ENCODE measurements at places on chromosomes 6 and 20.

GRCh38 chr6:45378334-45378926 is 696 bp upstream of the SUPT3H start:
- DNase-seq: peak; percentile 21

GRCh38 chr6:16322666-16323312 is 84.4 kb downstream of the GMPR start:
- peak; percentile 80 for DNase-seq

DNA sequence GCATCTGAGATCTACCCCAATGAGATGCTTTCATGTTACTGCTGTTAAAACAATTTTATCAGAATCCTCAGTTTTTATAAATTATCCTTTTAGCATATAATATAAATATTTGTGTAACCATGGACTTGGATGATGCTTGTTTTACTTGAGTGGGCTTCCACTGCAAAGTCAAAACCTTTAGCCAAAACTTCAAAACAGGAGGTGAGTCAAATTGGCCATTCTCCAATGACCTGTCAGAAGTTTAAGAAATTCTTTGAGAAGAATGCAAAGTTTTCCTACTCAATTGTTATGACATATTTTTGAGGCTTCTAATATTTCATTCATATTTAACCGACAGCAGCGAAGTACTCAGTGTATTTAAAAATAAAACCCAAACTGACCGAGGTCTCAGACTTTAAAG is 507.9 kb downstream of the EYS start:
- DNase-seq: no peak

DNA sequence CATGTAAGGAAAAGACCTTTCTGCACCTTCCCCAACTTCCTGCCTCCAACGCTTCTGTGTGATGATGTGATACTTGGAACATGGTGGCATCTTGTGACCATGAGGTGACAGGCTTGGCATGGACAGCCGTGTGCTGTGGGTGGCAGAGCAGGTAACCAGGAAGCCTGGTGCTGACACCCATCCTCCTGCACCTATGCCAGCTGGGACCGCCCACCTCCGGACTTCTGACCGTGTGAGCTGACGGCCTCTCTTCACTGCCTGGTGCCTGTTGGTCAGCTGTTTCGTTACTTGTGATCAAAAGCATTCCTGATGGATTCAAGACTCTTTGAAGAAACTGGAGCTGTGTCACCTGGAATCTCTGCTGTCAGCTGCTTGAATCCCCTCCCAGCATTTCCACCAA is 70.3 kb downstream of the TMEM242 start:
- DNase-seq: no peak

DNA sequence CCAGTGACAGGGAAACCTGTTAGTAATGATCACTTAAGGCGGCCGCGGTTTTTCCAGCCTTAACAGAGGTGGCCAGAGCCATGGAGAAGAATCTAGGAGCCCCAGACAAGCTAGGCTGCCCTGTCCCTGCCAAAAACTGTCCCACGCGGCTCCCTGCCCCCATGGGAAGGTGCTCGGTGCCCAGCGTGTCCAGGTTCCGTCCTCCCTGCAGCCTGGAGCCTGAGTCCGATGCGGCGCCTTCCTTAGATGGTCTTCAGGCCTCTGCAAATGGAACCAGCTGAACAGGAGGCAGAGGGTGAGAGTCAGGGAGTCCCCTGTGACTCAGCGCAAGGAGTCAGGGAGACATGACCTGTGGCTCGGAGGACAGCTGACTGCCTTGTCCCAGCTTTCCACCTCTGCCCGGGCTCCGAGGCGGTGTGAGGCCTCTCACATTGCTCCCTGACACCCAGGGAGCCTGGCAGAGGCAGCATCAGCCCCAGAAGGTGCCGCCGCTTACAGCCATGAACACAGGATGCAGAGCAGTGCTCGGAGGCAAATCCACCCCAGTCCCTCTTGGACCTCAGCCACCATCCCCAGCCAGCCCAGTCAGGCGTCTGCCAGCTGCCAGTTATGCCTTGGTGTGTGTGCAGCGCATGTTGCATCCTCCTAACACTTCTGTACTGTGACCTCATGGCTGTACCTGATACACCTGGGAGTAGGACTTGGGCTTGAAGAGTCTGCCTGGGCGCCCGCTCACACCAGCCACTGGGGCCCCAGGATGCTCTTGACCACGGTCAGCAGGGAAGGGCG is 377.7 kb downstream of the CDH4 start:
- DNase-seq: no peak

DNA sequence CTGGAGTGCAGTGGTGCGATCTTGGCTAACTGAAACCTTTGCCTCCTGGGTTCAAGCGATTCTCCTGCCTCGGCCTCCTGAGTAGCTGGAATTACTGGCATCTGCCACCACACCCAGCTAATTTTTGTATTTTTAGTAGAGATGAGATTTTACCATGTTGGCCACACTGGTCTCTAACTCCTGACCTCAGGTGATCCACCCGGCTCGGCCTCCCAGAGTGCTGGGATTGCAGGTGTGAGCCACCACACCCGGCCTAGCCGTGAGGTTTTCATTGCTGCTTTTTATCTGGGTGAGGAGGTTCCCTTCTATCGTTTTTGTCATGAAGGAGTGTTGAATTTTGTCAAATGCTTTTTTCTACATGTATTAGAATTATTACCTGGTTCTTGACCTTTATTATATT is 23.9 kb downstream of the SRC start:
- no peak for DNase-seq

GRCh38 chr6:112298816-112299281 is 44.5 kb upstream of the LAMA4 start:
- no peak for DNase-seq

GRCh38 chr20:45911486-45912343 is at the start of gene PLTP:
Gene PLTP (minus strand): TSS chr20:45912155. CDS start chr20:45911452, 703 bp downstream.
- DNase-seq: peak; percentile 50

DNA sequence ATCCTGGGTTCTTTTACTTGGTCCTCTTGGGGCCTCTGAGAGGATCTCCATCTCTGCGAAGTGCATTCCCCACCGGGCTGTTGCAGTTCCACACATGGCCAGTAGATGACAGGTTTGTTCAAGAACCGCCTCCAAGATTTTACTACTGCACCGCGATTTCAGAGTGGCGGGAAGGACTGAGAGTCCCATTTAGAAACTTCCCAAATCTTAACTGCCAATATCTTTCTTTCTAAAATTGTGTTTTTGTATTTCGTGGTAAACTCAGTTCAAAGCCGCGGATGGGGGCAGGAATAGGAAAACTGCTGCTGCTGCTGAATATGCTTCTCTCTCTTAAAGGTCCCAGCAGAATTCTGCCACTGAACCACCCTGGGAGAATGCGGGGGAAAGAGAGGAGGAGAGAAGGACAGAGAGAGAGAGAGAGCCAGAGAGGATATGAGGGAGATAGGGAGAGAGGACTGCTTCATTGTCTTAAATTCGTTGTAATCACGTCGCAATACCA is 8.6 kb upstream of the BTNL2 start:
- DNase-seq: peak; percentile 53

DNA sequence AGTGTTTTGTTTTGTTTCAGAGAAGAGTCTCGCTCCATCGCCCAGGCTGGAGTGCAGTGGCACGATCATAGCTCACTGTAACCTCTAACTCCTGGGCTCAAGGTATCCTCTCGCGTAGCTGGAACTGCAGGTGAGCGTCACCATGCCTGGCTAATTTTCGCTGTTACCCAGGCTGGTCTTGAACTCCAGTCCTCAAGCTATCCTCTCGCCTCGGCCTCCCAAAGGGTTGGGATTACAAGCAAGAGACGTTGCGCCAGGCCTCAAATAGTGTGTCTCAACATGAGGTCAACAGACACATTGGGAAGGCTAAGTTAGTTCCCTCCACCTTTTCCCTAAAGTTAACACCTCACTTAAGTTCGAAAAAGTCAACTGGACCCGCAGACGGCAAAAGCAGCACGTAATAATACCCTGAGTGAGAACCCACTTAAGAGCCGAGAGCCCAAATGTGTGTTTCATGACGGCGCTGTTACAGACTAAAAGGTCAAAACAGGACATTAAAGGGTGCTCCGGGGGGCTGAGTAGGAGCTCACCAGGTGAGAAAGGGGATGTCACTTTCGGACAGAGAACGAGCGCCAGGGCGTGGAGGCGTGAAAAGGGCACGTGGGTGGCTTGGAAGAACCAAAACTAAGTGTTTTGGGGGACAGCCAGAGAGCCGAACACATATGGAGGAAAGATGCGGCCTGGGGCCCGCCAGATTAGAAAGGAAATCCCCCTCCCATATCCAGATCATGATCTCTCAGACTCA is 499 bp downstream of the TTI1 start:
- DNase-seq: peak; percentile 74

DNA sequence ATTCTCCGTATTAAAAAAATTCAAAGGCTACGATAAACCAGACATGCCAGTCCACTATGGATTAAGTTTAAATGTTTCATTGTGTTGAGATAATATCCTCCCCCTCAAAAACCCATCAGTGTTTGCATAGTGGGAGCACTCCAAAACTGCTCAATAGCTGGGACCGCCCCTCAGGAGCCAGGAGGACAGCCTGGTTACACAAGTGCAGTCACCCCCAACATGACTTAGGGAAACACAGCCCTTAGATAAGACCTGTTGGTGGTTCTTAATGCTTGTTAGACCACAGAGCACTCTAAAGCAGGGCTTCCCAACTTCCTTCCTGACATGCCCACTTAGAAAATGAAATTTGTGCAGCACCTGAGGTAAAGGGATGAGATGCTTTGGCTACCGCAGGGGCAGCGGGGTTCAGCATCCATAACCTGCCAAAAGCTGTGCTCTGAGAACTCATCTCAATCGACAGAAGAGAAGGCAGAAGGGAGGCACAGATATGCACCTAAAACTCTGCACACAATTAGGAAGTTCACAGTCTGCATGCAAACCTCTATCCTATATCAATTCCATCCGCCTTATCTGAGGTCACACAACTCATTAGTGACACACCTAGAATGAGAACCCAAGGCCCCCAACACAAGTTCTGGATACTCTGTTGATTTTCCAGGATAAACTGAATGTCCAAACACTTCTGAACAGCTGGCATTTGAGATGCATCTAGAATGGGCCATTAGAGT is 74.3 kb downstream of the RALGAPA2 start:
- no peak for DNase-seq

GRCh38 chr20:51725584-51726176 is 42.5 kb downstream of the ATP9A start:
- DNase-seq: no peak

DNA sequence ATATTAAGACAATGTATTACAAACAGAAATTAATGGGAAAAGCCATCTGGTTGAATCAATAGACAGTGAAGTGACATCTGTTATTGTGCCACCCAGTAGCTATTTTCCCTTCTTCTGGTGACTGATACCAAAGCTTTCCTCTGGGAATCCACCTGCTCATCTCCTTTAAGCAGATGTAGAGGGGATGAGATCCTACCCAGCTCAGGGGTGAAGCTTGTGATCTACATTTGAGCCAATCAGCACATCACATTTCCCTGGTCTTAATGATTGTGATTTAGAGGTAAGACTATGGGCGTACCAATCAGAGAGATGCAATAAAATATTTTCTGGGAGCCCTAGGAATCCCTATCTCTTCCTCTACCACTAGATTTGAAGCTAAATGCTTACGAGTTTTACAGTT is 782.9 kb downstream of the PTPRT start:
- no peak for DNase-seq

- no peak for DNase-seq
Measured at GRCh38 chr20:57811374-57812020, 101.7 kb upstream of the PMEPA1 start.

- DNase-seq: no peak
Measured at GRCh38 chr20:49560646-49561045, 7.3 kb downstream of the PTGIS start.

DNA sequence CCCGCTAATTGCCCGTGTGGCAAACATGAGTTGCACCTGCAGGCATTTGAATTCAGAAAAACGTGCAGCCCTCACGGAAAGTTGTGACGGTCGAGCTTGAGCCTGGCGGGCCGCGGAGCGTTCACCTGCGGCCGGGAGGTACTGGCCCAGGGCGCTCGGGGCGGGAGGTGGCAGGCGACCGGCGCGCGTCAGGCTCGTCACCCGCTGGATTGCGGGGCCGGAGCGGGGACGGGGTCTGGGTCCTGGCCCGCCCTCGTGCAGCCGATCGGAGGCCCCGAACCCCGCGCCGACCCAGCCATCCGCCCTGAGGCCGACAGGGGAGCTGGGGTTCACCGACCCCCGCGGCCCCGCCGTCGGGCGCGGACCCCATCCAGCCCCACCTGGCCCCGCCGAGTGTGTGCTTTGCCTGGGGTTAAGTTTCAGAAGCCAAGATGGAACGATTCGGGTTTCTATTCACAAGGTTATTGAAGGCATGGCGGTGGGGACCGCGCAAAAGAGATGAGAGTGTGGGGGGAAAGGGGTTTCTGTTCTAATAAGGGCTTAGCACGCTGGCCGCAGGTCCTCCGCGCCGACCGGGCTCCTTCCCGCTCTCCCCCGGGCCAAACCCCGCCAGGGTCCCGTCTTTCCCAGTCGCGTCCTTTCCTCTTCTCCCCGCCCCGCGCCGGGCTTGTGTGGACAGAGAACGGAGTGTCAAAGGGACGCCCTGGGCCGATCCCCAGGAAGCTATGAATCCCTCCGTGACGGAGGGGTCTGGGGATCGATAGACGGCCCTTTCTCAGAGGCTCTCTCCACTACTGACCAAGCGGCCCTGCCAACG is 1.6 kb upstream of the HEY2 start:
- DNase-seq: no peak

DNA sequence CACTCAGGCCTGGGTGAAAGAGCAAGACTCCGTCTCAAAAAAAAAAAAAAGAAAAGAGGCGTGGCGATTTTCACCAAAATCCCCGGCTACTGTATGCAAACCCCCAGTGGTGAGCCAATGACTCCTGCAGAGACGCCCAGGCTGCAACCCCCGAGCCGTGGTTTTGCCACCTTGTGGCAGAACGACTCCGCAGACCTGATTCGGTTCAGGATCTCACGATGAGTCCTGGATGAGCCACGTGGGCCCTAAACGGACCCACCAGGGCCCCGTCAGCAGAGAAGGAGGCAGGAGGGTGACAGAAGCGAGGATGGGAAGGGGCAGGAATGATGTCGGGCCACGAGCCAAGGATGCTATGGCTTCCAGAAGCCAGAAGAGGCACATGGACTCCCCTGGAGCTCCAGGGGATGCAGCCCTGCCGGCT is 42.5 kb downstream of the SLC2A4RG start:
- no peak for DNase-seq

- no peak for DNase-seq
Measured at GRCh38 chr6:52572536-52572935, 4.3 kb downstream of the TRAM2 start.

DNA sequence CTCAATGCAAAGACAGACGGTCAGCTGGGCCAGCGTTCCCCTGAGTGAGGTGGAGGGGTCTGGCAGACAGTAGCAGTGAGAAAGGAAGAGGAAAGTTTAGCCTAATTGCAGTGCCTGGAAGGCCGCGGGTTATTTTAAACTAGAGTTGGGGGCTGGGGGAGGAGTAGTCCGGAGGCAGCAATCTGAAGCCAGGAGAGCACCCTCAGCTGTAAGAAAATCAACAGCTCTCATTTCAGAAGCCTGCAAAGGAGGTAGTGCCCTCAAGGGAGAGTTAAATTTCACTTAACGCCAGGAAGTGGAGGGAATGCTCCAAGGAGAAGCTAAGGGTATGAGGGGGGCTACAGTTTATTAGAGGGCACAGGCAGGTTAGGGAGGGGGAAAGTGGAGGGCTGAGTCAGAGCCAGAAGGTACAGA is 26.9 kb downstream of the RING1 start:
- no peak for DNase-seq

Measured in GM13977 (cell line).